Mammary epithelial cell (primary cell): ENCODE measurements at places on chromosomes 4 and X.

GRCh38 chrX:111823128-111823527 lies 52.9 kb upstream of the TRPC5OS start:
- no peak for DNase-seq

GRCh38 chrX:2934715-2935710 lies 5.9 kb upstream of the ARSD start:
- DNase-seq, result no peak

GRCh38 chr4:2352729-2353221 lies 65.7 kb downstream of the ZFYVE28 start:
- DNase-seq, result no peak

DNA sequence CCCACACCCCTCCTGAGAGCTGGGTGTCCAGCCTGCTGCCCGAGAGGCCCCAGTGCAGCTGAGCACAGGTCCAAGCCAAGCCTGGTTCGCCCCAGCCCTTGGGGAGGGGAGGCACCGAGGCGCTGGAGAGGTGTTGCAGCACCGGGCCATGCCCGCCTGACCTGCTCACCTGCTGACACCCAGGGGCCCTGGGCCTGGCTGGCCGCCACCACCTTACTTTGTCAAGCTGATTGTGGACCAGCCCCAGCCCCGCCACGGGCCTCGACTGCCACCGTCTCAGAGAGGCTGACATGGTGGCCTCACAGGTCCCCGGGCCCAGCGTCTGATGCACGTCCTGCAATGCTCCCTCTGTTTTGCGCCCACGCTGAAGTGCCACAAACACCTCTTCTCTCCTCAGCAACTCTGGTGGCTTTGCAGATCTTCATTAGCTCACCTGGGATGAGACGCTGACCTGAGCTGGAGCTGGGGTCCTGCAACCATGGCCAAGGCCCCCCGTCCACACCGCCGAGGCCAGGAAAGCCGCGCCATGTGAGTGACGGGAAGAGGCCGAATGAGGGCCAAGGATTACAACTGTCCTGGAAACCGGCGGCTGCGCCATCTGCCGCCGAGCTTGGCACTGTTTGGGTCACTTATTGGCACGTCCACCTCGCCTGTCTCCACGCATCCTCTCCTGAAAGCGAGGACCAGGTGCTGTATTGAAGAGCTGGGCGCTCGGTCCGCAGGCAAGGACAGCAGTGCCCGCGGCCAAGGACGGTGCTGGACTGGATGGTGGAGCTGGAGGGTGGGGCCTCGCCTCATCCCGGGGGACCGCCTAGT lies 7.6 kb downstream of the CPLX1 start:
- no peak for DNase-seq

GRCh38 chr4:185036019-185036418 lies 17.7 kb downstream of the HELT start:
- DNase-seq, result no peak

GRCh38 chr4:123536225-123536624 lies 139.6 kb downstream of the SPRY1 start:
- no peak for DNase-seq

DNA sequence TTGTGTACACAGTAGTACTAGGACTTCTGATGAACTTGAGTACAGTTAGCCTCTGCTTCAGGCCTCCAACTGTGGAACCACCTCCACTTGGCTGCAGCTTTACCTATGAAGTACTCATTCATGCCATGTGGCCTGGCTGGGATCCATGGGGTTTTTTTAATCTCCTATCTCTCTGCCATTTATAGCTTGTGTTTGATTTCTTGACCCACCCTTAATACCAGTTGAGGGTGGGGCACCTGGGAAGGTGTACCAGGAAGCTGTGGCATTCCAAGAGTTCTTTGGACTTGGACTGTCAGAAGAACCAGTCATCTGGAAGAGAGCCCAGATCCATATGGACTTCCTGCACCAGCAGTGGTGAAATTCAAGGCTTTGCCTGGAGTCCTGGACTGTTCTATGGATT lies 230.1 kb downstream of the SHROOM3 start:
- DNase-seq, result peak; percentile 87

- DNase-seq, result no peak
Measured at GRCh38 chrX:134883137-134883700, 107.6 kb upstream of the SMIM10 start.

DNA sequence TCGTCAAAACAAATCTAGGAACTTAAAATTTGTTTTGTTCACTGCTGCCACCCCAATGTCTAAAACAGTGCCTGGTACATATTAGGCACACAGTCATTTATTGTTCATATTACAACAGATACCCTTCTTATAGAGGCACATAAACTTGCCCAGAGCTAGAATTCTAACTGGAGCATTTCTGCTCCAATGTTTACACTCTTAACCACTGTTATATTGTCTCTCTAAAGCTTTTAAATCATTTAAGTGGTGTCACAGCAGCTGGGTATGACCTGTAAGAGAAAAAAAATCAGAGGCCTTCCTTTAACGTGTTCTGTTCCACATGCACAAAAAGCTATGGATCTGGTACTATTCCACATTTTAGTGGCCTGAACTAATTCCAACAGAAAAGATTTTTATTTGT lies 3.0 kb downstream of the UBE2D3 start:
- no peak for DNase-seq

- no peak for DNase-seq
Measured at GRCh38 chrX:1094566-1095333, 117.7 kb downstream of the CRLF2 start.

DNA sequence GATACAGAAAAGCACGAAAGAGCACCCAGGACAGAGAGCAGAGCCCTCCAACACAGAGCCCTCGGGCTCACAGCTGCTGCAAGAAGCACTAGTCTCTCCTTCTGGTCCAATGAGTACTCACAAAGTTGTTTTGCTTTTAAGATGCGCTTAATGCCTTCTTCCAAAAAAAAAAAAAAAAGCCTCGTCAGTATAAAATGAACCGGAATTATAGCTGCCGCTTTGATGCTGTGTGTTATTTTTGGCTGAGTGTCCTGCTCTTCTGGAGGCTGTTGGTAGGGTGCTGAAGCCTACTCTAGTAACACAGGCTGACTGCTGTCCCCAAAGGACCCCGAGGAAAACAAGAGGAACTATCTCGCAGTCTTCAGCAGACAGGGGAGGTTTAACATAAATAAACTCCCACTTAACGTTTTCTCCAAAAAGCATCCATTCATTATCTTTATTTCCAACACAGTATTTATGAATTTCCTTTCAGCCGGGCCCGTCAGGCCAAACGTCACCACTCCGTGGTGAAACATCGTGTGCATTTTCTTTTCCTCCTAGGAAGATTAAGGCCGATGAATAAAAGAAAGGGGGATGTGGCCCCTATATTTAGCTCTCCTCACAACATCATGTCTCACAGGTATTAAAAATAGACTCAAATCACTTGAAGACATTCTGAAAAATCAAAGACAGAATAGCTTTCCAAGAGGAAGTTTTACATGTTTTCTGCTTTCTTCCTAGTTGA lies 213.7 kb upstream of the PPARGC1A start:
- DNase-seq, result no peak

GRCh38 chr4:76723373-76723772 lies 174.6 kb downstream of the SOWAHB start:
- peak; percentile 40 for DNase-seq

GRCh38 chrX:107684956-107685385 lies 56.7 kb downstream of the PRPS1 start:
- peak; percentile 65 for DNase-seq

DNA sequence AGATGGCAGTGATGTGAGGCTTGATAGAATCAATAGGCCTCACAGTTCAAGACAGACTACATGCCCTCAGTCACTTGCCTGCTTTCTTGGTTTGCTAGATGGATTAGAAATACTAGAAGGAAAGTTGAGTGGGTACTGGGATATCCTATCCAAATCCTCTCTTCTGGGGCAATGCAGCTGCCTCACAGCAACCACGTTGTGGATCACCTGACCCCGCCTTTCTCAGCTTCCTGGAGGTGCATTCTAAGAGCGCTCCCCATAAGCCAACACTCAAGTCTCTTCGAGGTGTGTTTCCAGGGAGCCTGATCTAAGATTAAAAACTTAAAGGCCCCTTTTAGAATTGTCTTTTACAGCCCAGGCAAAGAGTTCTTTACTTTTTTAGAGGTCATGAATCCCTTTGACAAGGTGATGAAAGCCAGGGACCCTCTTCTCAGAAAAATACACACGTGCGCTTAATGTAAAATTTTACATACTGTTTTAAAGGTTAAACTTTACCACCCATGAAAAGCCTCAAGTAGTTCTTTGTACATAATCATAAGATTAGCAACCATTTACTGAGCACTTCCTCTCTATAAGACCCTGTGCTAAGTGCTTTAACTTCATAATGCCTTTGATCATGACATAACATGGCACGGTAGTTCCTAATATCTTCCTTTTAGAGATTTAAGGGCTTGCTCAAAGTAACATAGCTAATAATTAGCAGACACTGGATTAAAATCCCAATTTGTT lies 840 bp upstream of the RPL34 start:
- DNase-seq, result no peak

DNA sequence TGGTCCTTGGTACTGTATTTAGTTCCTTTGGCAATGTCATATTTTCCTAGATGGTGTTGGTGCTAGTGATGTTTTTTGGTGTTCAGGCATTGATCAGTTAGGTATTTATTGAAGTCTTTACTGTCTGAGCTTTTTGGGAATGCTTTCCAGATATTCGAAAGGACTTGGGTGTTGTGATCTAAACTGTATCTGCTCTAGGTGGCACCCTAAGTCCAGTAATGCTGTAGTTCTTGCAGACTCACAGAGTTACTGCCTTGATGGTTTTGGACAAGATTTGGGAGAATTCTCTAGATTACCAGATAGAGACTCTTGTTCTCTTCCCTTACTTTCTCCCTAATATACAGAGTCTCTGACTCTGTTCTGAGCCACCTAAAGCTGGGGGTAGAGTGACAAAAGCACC lies 513.6 kb upstream of the PITX2 start:
- DNase-seq, result no peak

DNA sequence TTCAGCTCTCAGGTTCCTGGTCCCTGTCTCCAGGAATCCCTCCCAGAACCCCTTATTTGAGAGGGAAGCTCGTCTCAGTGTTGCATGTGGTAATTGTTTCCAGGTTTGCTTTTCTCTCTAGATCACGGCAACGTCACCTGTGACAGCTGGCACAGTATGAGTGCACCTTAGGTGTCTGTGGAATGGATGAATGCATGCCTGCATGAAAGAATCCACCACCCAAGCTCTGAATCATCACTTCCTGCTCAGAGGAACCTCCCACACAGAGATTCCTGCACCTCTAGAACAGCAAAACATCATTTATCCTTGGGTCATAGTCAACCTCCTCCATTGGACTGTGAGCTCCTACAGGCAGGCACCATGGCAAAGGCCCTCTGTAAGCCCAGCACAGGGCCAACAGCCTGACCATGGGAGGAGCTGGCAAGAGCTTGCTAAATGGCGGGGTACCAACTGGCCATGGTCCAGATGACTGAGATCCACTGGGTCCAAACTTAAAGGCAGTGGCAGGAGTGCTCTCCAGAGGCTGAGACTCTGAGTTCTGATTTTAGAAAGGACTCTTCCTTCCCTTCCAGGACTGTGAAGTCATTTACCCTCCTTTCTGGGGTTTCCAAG lies 116.2 kb downstream of the SLC2A9 start:
- peak; percentile 78 for DNase-seq

DNA sequence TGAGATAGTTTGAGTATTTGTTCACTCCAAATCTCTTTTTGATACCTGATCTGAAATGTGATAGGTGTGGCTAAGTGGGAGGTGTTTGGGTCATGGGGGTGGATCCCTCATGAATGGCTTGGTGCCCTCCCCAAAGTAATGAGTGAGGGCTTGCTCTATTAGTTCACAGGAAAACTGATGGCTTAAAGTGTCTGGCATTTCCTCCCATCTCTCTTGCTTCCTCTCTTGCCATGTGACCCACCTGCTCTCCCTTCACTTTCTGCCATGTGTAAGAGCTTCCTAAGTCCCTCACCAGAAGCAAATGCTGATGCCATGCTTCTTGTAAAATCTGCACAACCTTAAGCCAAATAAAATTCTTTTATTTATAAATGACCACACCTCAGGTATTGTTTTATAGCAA lies 61.1 kb downstream of the MAD2L1 start:
- no peak for DNase-seq

DNA sequence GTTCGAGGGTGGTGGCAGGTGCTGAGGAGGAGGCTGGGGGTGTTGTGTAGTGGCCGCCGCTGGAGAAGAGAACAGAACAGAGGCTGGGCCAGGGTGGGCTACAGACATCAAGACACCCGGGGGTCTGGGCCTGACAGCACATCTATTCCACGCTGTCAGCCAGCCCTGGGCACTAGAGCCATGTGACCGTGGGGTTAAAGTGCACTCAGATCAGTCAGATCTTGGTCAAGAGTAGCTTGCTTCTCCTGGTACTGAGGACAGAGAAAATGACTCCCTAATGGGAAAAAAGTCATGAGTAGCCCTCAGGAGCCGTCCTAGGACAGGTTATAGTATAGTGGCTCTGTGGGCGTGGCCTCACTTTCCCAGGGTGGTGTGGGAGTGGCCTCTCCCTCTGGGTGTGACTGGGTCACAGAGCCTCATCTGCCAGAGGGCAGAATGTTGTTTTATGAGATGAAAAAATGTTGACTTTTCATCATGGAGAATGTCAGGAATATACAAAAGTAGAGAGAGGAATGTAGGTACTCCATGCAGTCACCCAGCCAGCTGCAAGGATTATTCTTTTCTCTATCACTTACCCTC lies 19.4 kb downstream of the TRMT44 start:
- no peak for DNase-seq

GRCh38 chr4:88419874-88420273 lies 37.0 kb upstream of the HERC5 start:
- DNase-seq, result no peak

DNA sequence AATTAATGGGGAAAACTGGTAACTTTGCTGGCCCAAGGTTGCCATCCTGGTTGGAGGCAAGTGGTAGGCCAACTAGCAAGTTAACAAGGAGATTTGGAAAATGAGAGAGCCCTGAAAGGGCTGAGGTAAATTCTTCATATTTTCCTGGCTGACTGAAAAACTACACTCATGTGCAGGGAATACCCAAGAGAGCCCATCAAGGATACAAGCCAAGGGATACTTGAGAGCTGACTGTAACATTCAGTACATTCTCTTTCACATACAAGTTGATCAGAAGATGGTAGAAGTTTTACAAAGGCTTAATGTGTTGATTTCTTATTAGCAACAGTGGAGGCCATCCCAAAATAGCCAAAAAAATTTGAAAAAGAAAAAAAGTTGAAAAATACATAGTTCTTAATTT lies 33.3 kb downstream of the IL2 start:
- no peak for DNase-seq
